NCI-H1694 (cell line): ENCODE measurements at places on chromosomes 12 and 14.

DNA sequence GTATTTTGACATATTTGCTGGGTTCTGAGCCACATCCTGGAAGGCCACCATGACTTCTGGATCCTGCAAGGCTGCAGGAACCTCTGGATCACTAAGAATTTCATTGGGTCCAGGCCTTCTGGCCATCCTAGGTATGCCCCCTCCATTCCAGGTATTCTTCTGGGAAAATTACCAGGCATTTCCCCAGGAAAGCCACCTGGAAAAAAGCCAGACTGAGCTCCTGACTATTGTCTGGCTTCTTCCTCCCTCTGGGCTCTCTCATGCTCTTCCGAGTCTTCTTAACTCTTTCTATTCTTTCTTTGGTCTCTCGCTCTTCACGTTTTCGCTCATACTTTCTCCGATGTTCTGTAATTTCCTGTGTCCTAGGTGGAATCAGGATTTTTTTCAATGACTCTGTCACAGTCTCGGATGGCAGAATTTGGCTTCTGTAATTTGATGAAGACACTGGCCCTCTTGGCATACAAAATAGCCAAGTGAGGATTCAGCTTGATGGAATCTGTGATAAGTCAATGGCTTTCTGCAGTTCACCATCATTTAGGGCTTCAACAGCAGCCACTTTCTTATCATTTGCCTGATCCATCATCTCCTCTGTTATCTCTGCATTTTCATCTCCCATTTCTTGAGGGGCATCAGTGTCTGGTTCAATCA is 42.6 kb downstream of the ATP23 start:
- DNase-seq: no peak

- DNase-seq: no peak
Observed at GRCh38 chr12:79444089-79444488, 246.7 kb downstream of the PAWR start.

DNA sequence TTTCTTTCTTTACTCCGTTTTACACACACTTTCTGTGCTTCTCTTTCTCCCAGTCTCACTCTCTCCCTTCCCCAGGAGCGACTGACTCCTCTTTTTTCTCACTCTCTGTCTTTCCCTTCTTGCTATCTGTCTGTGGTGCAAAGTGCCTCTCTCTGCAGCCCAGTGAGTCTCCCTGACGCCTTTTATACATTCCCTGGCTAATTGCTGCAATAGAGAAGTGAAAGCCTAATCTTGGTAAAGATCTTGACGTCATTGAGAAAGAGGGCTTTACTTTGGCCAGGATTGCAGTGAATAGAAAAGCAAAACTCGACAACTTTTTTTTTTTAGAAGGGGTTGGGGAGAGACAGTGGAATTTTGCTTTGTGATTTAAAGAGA is 706 bp upstream of the DIO2 start:
- no peak for DNase-seq

DNA sequence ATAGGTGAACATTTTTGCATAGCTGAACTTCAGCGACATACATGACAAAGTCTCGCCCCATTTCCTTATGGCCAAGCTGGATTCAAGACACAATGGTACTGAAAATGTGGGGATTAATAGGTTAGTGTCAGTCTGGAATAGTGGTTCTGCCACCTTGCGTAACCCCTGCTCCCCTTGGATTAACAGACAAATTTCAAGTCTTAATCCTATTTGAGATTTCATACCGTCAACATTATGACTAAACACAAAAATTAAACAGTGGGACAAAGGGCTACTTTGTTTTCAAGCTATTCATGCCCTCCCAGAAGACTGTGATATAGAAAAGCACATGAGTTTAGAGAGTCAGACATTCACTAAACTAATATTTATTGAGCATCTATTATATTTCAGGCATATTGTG is 138.9 kb upstream of the HIF1A start:
- DNase-seq: no peak

DNA sequence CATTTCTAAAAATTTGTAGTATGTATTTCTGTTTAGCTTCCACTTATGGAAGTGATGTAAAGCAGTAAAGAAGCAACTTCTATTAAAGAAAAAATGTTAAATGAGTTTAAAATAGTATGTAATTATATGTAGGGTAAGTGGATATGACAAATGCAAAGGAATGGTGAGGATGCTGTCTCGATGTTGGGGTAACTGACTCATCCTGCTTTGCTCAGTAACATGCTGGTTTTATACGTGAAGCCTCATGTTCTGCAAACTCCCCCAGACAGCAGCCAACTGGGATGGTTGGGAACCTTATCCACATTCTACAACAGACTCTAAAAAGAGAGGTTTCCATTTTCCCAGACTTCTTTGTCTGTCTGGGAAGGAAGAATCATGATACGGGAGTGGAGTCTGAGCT is 1006.4 kb upstream of the TMEM132C start:
- no peak for DNase-seq

GRCh38 chr12:112815589-112816321 is 24.2 kb downstream of the RPH3A start:
- no peak for DNase-seq

DNA sequence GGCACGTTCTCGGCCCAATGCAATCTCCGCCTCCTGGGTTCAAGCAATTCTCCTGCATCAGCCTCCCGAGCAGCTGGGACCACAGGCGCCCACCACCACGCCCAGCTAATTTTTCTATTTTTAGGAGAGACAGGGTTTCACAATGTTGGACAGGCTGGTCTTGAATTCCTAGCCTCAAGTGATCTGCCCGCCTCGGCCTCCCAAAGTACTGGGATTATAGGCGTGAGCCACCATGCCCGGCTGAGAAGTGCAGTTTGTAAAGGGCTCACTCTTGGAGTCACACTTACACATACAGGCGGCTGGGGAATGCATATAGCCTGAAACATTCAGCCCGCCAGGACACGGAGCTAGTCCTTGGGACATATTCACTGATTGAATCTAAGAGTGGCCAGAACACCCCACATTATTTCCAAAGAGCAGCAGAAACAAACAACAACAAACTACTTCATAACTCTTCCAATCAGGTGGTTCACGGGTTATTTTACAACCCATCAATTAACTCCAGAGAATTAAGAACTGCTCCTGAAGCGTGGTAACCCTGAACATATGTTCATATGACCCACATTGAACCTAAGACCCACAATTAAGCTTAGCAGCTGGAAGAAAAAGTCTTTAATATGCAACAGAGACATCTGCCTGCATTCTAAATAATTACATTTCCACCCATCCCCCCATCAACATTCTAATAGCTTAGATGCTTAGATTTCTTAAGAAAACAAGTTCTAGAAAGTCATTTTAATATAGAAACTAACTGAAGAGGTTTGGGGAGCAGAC is 49.2 kb downstream of the SSH1 start:
- DNase-seq: peak; percentile 47

- DNase-seq: no peak
Observed at GRCh38 chr12:120688527-120689071, 1.6 kb downstream of the MLEC start.

DNA sequence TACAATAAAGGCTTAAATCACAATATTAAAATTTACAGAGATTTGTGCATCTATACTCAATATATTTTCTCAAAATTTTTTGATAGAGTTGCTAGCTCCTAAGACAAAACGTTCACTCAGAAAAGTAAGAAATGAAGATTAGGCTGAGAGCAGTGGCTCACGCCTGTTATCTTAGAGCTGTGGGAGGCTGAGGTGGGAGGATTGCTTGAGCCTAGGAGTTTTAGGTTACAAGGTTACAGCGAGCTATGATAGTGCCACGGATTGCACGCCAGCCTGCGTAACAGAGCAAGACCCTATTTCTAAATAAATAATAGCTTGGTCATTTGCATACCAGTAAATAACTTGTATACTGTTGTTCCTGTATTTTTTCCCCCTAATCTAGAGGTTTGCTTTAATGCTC is 35.0 kb upstream of the CFL2 start:
- no peak for DNase-seq

DNA sequence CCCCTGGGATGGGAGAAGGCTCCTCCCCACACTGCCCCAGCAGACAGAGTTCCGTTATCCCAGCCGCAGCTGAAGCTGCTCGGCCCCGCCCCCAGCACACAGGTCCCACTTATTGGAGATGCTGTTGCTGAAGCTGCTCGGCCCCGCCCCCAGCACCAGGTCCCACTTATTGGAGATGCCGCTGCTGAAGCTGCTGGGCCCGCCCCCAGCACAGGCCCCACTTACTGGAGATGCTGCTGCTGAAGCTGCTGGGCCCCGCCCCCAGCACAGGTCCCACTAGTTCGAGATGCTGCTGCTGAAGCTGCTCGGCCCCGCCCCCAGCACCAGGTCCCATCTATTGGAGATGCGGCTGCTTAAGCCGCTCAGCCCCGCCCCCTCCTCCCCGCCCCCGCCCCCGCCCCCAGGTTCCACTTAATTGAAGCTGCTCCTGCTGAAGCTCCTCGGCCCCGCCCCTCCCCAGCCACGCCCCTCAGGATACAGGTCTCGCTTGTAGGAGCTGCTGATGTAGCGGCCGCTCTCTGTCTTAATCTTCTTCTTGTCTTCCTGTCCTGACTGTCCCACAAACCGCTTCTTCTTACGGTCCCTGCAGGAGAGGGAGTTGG is 12.0 kb downstream of the CFAP73 start:
- DNase-seq: peak; percentile 59

- no peak for DNase-seq
Observed at GRCh38 chr14:68959035-68959434, 20.1 kb downstream of the ACTN1 start.

DNA sequence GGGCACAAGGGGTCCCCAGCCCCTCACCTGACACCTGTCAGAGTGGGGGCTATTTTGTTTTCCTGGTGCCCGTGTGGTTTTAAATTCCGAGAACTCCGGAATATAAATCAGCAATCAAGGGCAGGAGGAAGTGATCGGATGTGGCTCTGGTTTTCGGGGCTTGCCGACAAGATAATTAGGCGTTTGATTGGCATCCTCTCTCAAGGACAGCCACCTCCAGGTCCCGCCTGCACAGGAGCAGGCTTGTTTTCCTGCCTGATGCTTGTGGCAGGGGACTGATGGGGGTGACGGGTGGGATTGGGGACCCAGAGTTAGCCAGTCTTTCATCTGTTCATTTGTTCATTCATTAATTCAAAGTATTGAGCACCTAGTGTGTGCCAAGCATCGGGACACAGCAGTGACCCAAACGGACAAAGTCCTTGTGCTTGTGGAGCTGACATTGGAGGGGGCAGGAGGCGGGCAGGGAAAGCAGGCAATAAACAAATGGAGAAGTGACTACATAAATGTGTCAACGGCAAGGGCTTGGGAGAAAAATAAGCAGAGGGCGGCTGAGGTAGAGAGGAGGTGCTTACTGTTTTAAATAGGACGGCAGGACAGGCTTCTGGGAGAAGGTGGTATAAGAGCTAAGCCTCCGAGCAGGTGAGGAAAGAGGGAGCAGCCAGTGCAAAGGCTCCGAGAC is 166.5 kb downstream of the PHETA1 start:
- DNase-seq: no peak

- DNase-seq: no peak
Observed at GRCh38 chr14:100680439-100681051, 46.1 kb upstream of the DLK1 start.

DNA sequence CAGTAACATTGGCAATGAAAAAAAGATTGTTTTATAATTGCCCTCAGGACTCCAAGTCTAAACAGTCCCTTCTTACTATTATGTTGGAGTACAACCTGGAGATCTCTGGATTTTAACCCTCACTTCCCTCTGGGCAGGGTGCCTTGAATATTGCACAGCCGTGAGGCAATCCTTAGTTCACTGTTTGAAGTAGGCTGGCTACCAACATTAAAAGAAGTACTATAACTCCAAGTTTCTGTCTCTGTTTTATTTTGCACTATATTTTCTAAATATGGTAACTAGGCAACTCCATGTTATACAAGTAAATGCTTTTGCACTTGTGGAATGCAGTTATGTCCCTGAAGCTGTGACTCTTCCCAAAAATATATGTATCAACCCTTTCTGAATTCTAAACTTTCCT is 490.7 kb downstream of the EGLN3 start:
- no peak for DNase-seq
